ENCODE measurements at places on chromosomes 13 and 19.

GRCh38 chr13:112716461-112716820 lies 26.6 kb downstream of the ATP11A start:
- no peak for DNase-seq

GRCh38 chr13:55999709-56000108 lies 1141.0 kb upstream of the PRR20A start:
- DNase-seq: no peak

- DNase-seq: no peak
These were observed 33.9 kb upstream of the TPT1 start for GRCh38 chr13:45374917-45375316.

DNA sequence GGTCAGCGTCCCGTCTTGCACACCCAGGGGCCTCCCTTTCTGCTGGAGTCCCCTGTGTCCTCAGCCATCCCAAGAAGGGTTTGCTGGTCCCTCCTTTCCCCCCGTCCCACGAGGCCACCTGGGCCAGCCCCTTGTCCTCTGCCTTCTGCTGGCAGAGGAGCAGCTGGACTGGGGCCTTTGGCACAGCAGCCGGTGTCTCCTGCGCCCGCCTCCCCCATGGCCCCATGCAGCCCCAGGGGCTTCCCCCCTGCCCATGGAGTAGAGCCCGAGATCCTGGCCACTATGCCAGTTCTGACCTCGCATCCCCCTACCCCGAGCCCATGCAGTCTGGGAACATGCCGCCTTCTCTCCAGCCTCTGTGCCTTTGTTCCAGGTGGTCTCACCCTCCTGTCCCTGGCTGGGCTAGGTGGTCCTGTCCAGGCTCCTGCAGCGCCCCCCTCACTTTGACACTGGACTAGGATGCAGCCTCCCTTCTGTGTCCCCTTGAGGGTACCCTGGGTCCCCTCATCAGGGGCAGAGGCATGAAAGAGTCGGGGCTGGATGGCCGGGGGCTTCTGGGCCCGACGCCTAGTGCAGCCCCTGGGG lies 5.7 kb upstream of the GARIN5A start:
- no peak for DNase-seq

GRCh38 chr19:518598-519231 lies 11.4 kb downstream of the TPGS1 start:
- no peak for DNase-seq
